Right lung (tissue), 10 donors: ENCODE measurements at places on chromosomes 5 and 9. TPM values are rescaled to one million over a fixed set of nuclear protein-coding genes. Genes with fewer than 3 reads are reported as not detected.

UGT3A1 gene
- polyA plus RNA-seq: not detected

DNA sequence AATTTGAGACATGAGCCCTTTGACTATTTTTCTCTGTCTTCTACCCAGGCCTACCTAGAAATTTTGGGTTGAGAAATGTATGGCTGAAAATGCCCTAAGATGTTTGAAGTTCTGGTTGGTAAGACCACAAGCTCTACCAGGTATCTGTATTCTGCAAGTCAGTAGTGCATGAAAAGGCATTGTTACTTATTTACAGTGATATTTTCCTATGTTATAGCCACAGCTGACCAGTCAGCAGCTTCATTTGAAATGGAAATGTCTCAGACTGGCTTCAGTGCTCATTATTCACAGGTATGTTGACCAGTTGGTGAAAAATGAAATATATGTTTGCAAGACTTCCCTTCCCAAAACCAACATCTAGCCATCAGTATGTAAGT lies 91.9 kb upstream of the ITGA2 start:
- no peak for DNase-seq

GEMIN5 gene
- 21.8 TPM for polyA plus RNA-seq

GRCh38 chr5:177592905-177593304 lies 902 bp downstream of the TMED9 start:
- DNase-seq: no peak

- no peak for DNase-seq
Measured at GRCh38 chr5:109643791-109644350, 45.9 kb upstream of the MAN2A1 start.

SV2C gene
- polyA plus RNA-seq: 0.60 TPM

GRCh38 chr9:8224381-8224801 lies 424.8 kb upstream of the DMAC1 start:
- no peak for DNase-seq

GRCh38 chr9:96152550-96152949 lies 149.4 kb downstream of the HSD17B3 start:
- DNase-seq: no peak

DNA sequence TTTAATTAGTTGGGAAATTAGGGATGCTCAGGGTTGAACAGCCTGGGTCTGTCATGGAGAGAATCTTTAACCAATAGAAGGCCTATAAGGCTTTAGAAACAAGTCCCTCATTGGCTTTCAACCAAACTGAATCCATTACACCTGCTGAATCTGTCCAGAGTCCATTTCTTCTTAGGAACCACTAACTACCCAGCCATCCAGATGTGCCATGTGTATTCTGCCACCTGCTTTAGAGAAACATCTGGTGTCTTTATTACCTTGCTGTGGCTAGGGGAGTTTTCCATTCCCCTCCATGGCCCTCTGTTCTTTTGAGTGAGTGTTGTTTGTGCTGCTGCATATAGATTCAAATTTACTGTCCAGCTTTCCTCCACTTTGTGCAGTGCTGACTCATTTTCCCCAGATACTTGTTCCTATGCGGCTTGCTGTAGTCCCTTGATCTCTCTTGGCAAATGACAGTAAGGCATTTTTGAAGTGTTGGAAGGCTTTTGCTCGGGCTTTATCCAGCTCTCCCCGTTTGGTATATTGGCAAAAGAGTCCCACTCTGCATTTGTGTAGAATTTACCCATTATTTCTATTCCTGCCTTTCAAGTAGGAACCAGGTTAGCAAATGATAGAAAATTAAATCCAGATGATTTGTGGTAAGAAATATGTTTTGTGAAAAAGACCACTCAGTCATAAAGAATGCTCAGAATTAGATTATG lies 54.6 kb downstream of the NLN start:
- no peak for DNase-seq

SLC4A9 gene
- polyA plus RNA-seq: 0.26 TPM

- DNase-seq: no peak
Measured at GRCh38 chr5:149792540-149793255, 62.6 kb downstream of the PPARGC1B start.

DNA sequence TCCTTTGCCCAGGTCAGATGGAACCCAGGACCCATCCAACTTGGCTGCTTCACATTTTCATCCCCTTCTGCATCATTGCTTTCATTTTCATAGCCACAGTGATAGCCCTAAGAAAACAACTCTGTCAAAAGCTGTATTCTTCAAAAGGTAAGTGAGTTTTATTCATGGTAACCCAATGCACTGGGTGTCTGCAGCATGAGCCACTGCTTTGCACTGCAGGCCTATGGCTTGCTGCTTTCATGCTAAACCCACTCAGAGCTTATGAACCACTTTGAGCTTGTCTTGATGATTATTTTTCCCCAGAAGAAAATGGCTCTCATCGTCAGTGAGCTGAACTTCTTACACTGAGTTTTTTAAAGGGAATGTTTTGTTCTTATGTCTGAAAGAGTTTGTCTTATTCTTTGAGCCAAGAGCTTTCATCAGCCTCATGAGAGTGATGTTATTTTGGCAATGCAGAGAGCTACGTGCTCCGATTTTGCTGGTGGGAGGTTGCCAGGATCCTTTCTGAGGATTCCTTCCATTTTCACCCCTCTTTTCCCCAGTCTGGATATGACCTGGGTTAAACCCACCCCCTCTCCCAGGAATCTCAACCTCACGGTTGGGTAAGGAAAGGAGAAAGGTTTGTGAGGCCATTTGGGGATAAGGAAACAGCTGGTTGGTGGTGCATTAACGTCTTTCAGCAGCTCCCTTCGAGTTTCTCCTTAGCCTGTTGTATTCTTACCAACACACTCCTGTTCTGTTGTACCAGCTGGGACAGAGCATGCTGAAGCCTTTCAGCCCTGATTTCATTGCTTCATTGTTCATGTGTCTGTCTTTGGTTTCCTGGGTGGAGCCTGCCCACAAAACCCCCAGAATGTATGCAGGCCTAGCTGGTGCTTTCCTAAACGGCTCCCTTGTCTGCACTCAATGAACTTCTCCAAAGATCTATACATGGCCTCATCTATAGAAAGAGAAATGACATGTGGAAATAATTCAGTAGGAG lies 47.6 kb downstream of the PDCD1LG2 start:
- no peak for DNase-seq

S1PR3 gene
- 80.3 TPM for polyA plus RNA-seq

FAM200C gene
- polyA plus RNA-seq: 15.2 TPM

DNA sequence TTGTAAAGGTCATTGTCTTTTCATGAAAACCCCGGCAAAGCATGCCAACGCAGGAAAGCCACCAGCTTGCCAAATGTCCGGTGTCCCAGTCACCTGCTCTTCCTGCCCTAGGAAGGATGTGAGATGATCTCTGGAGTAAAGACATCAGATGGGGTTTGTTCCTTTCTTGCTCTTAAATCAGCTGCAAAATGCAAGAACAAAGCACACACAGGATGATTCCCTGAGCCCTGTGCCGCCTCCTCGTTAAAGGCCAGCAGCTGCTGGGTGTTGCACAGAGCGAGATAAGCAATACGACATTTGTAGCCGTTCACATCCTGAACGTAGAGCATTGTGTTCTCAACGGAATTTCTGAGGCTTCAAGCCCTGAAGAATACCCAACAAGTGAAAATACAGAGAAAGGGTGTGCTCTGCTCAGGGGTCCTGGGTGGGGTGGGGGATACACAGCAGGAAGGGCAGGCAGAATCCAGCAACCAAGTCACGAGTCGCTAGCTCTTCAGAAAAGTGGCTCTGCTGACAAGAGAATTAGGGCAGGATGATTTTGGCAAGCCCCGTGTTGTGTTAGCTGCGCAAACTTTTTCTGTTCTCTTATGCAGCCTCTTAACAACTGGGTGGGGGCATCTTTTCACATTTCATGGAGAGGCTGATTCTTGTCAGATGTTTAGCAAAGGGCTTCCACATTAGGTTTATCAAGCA lies 229.2 kb upstream of the MAP3K1 start:
- DNase-seq: peak; percentile 74

FOXD4L4 gene
- not detected for polyA plus RNA-seq

GRCh38 chr9:69499407-69499806 lies 172.8 kb downstream of the APBA1 start:
- no peak for DNase-seq

GRCh38 chr5:179158556-179158955 lies 98.4 kb downstream of the ZNF354C start:
- DNase-seq: no peak

GRCh38 chr5:149810856-149811255 lies 80.7 kb downstream of the PPARGC1B start:
- DNase-seq: no peak

DNA sequence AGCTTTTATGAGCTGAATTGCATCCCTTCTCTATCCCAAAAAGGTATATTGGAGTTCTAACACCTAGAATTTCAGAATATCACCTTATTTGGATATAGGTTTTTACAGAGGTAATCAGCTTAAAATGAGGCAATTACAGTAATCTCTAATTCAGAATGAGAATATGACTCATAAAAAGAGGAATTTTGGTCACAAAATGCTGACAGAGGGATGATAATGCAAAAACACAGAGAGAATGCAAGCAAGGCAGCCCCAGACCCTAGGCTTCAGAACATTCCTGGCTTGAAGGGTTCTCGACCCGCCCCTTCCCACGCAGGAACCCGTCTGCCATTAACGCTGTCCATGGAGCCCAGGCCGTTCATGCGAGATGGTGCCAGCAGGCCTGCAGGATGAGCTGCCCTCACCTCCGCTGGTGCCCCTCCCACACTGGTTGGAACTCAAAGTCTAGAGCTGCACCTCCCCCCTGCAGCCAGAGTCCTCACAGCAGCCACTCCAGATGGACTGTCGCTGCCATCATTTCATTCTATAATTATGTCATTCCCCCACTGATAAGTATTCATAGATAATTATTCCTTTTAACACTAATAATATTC lies 1173.4 kb upstream of the ACO1 start:
- no peak for DNase-seq

GRCh38 chr5:55758714-55759113 lies 20.9 kb downstream of the DDX4 start:
- DNase-seq: no peak

GRCh38 chr9:105295201-105295550 lies 50.7 kb downstream of the SLC44A1 start:
- DNase-seq: no peak

DNA sequence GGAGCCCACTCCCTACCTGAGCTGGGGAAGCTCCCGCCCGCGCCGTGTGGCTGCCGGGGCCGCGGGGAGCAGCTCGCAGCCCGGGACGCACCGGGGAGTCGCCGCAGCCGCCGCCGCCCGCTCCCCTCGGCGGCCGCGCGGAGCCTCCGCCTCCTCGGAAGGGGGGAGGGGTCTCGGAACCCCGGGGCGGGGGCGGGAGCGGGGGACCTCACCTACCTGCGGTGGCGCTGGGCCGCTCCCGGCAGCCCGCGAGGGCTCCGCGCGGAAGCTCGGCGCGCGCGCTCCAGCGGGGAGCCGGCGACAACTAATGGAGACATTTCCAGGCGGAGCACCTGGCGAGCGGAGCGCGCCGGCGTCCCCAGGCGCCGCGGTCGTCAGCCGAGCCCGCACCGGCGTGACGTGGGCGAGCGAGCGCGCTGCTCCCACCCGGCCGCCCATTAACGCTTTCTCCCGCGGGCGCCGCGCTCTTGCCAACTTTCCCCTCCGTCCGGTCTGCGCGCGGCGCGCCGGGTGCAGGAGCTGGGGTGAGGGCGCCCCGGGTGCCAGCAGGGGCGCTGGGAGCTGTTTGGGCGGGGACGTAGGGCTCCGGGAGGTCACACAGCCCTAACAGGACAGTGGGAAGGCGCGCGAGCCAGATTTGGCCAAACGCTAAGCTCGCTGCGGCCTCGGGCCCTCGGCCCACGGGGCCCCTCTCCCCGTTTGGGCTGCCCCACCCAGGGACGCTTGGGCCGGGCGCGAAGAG lies 4.3 kb upstream of the IRX4 start:
- DNase-seq: no peak

GRCh38 chr9:75892216-75892911 lies 1.9 kb downstream of the PCSK5 start:
- peak; percentile 29 for DNase-seq

DNA sequence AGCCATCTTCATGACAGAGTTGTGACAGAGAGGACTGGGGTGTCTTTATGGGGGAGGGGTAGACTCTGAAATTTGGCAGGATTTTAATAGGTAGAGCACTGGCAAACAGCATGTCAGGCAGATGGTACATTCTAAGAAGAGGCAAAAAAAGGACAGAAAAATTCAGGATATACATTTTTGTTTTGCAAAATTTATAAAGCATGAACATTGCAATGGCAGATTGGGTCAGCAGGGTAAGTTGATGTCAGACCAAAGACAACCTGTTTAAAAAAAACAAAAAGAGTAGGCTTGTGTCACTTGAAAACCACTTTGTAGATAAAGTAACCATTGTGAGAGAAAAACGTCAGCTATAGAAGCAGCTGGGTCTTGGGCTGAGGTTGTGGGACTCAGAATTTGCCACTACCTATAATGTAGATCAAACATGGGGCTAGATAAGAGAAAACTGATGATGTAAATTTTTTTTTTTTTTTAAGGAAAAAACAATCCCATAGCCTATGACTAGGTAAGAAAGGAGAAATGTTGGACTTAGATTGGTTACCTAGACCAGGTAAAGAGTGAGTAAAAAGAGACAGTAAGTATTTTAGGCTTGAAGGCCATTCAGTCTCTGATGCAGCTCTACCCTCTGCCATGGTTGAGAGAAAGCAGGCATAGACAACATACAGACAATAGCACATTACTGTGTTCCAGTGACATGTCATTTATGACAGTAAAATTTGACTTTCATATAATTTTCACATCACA lies 8.3 kb downstream of the CAMK4 start:
- no peak for DNase-seq

DNA sequence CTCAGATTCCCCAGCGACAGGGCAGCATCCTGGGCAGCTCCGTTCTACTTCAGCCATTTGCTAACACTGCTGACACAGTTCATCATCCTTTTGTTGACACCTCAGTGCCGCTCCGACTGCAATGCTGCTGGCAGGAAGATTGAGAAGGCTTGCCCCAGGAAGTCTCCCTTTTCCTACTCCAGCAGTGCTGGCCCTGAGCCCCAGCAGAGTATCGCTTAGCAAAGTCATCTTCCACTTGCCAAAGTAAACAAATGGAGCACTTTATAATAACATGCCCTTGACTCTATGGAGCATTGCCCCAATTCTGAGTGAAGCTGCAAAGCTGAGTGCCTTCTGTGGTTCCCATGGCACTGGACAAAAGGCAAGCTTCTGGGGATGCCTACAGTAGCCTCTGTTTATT lies 32.2 kb downstream of the PRLR start:
- DNase-seq: peak; percentile 63

DNA sequence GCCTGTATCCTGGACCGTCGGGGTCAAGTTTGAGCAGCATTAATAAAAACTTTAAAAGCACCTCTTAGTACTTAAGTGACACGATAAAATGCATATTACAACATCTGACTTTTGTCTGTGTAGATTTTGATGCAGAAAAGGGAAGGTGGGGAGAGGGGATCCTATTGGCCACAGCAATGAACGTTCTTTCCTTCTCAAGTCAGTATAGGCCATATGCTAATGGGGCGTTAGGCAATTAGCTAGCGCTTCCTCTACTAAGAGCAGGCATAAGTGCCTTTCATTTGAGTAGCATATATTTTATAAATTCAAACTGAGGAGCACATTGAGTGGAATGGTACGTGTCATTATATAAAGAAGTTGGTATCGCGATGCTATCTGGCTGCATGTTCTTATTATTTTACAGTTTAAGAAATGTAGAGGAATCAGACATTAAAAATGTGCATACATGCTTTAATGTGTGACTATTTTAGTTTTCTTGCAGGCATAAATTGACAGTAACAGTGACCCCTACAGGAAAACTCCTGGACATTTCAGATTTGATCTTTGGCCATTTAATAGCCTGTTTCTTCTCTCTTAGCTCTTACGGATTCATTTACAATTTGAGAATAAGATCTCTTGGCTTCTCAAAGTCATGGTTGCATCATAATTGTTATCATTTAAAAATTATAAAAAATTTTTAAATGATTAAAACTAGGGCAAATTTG lies 1.1 kb upstream of the GNA14 start:
- peak; percentile 17 for DNase-seq

GRCh38 chr9:79924836-79925235 lies 353.1 kb downstream of the TLE4 start:
- DNase-seq: no peak

SLC2A8 gene
- polyA plus RNA-seq: 13.9 TPM

ACOT12 gene
- 0.54 TPM for polyA plus RNA-seq

NIPAL4 gene
- polyA plus RNA-seq: 0.24 TPM
